ENCODE measurements at places on chromosomes 1 and 21. TPM values are rescaled to one million over a fixed set of nuclear protein-coding genes. Genes with fewer than 3 reads are reported as not detected.

DNA sequence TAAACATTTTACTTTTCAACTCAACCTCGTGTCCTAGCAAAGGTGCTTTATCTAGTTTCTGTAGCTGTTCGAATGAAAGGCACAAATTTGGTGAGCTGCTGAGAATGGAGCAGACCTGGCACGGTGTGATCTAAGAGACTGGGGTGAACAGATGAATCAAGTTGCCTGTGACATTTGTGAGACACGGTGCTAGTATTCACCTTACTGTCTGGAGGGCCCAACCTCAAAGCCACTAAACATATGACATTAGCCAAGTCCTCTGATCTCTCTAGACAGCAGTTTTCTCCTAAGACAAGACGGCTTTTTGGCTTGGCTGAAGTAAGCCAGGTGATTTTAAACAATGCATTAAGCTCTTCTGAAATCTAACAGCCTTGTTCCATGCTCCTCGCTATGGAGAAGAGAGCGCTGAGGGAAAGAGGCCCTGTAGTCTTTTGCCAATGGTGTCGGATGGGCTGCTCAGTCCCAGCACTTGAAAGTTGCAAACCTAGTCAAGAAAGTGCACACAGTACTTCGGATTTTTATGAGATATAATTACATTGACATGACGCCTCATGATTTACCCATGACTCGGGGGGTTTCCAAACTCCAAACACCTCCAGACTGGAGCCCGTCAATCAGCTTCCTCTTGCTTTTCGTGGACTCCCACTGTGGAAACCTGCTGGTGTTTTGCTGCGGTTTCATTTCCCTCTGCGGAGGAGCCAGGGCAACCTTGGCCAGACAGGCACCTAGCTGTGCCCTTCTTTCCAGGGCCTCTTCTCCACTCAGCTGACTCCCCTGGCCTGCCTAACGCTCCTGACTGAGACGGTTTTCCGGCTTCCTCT is 794 bp upstream of the TOR3A start:
- no peaks in the 10 kb centered on the region for H3K27me3 ChIP-seq
- peak overlapping the region; percentile 76 for H3K27ac ChIP-seq
- H3K36me3 ChIP-seq, result no peaks in the 10 kb centered on the region
- peaks cover 11% of the 10 kb centered on the region for H3K4me1 ChIP-seq

Gene SLC35F3
- total RNA-seq, result 15.2 TPM

Gene FMO2
- not detected for total RNA-seq

DNA sequence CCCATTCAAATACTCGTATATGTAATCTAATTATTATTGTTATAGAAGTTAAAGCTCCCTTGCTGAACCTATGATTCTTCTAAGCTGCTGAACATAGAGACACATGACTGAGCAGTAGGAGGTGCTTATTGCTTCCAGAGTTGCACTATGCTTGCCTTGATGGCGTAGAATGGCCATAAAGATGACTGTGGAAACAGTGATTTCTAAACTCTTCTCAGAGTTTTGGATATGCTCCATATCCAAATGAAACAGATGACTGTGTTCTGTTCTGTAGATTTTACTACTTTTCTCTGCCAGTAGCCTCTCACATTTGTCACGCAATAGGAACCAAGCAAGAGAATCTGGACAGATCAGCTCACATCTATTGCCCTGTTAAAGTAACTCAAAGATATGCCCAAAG is 88.1 kb upstream of the CACYBP start:
- H3K4me1 ChIP-seq, result no peaks in the 10 kb centered on the region
- no peak for DNase-seq
- H3K4me3 ChIP-seq, result no peak overlapping the region
- no peak overlapping the region for H3K27ac ChIP-seq
- no peaks in the 10 kb centered on the region for H3K36me3 ChIP-seq

DNA sequence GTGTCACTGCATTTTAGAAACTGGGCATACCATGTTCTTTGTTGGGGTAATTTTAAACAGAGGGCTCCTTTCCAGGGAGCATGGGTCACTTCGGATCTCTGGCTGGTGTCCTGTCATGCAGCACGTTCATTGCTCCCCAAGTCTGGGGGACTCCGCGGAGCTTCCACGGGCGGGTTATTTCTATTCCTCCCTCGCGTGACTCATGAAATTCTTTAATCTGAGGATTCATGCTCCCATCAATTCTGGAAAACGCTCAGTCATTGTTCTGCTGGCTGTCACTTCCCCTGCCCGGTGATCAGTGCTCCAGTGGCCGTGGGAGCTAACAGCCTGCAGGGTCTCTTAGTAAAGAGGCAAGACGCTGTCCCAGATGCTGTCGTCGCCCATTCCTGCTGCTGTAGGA is 28.1 kb downstream of the CFAP74 start:
- no peak overlapping the region for H3K4me3 ChIP-seq
- H3K36me3 ChIP-seq, result no peaks in the 10 kb centered on the region
- no peak for DNase-seq
- no peak overlapping the region for H3K27ac ChIP-seq
- no peaks in the 10 kb centered on the region for H3K4me1 ChIP-seq
- H3K27me3 ChIP-seq, result no peaks in the 10 kb centered on the region

DNA sequence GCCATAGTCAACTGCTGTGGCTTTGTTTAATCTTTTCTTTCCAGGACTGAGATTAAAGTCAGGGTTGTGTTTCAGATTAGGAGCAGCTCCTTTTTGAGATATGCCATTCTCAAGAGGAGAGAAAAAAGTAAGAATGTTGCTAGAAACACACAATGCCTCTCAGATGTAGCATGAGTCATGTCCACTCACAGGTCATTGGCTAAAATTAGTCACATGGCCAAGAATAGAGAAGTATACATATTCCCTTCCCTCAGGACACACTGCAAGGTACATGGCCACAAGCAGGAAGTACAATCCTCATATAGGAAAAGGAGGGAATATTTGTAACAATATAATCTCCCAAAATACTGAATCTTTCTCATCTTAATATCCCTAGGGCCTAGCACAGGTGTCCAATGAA is 141.9 kb upstream of the PTBP2 start:
- no peak for DNase-seq
- H3K4me1 ChIP-seq, result no peaks in the 10 kb centered on the region
- H3K36me3 ChIP-seq, result no peaks in the 10 kb centered on the region
- H3K27me3 ChIP-seq, result no peaks in the 10 kb centered on the region

DNA sequence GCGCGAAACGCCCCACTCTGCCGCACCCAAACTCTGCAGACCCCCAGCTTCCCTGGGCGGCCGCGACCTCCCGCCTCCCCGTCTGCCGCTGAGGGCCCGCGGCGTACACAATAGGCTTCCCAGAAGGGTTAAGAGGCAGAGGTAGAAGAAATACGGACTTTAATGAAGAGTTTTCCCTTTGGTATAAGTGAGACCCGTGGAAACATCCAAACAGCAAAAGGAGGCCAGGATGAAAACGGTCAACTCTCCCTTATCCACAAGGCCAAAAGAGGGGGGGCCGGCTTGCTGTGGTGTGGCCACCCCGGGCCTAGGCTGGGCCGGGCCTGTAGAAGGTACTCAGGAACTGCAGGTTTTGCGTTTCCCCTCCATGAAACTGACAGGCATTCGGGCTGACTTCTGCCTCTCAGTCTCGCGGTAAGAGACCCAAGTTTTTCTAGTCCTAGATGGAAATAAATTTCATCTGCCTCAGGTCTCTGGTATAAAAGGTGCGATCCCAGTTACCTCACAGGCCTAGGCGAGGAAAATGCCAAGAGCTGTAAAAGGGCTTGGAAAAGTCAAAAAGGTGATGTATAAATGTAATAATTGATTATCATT is 671 bp upstream of the PYGO2 start:
- peak overlapping the region; percentile 96 for H3K27ac ChIP-seq
- peak overlapping the region; percentile 54 for H3K4me3 ChIP-seq
- H3K27me3 ChIP-seq, result no peaks in the 10 kb centered on the region

Gene DCDC2B
- total RNA-seq, result not detected

Gene HSD3B2
- total RNA-seq, result not detected

Gene OR2T5
- total RNA-seq, result not detected

Gene ZNF695
- total RNA-seq, result not detected

Gene S100A14
- not detected for total RNA-seq

Gene NUAK2
- total RNA-seq, result 20.9 TPM

DNA sequence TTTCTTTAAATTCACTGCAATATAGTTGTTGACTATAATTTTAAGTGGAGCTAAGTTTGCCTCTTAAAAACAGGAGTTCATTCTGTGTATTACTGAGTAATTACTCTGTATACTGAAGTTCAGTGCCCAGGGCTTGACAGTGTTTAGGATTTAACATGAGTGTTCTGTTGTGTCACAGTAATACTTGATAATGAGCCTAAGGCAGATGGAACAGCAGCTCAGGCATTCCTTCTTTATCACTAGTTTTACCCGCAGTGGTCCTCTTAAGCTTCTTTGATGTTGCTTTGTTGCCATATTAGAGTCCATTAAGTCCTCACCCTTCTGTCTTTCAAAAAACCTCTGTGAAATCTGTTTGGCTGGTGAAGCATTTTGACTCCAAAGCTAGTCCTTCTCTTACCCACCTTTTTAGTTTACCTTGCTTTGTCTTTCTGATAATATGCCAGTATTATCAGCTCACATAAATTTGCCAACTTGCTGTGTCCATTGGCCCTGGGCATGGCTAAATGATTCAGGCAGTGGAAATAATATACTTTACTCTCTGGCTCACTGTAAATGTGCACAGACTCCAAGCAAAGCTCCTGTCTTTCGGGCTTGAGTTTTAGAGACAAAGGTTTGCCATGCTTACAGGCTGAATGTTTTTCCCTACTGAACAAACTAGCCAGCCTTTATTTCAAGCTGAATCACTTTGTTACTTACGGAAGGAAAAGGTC is 17.7 kb downstream of the HIPK1 start:
- H3K27ac ChIP-seq, result peak overlapping the region; percentile 73
- H3K36me3 ChIP-seq, result no peaks in the 10 kb centered on the region
- DNase-seq, result no peak
- H3K27me3 ChIP-seq, result no peaks in the 10 kb centered on the region

Gene OR2T2
- total RNA-seq, result not detected

Gene OR10Z1
- total RNA-seq, result not detected

Gene WNT3A
- not detected for total RNA-seq

Gene CATSPER4
- total RNA-seq, result not detected

Gene PCP4
- total RNA-seq, result not detected

GRCh38 chr1:205578780-205579571 is 52.8 kb downstream of the ELK4 start:
- no peaks in the 10 kb centered on the region for H3K27me3 ChIP-seq
- H3K4me1 ChIP-seq, result no peaks in the 10 kb centered on the region
- no peaks in the 10 kb centered on the region for H3K36me3 ChIP-seq
- H3K27ac ChIP-seq, result no peak overlapping the region

Data from naive thymus-derived CD4-positive, alpha-beta T cell (primary cell).